ENCODE measurements at places on chromosomes 11 and 22. TPM values are rescaled to one million over a fixed set of nuclear protein-coding genes. Genes with fewer than 3 reads are reported as not detected.

The MAP6 gene
- 3.0 TPM for total RNA-seq

The EXPH5 gene
- 0.56 TPM for total RNA-seq

The FJX1 gene
- total RNA-seq: 8.4 TPM

The IRAG1 gene
- 21.1 TPM for total RNA-seq

The EHF gene
- not detected for total RNA-seq

The NXPE2 gene
- total RNA-seq: not detected

The RFPL2 gene
- not detected for total RNA-seq

The GDPD5 gene
- total RNA-seq: 1.7 TPM

The HIRA gene
- 14.5 TPM for total RNA-seq

The CSNK2A3 gene
- total RNA-seq: 3.9 TPM

The CSTPP1 gene
- 22.0 TPM for total RNA-seq

The CDC42EP1 gene
- 6.1 TPM for total RNA-seq

- DNase-seq: no peak
Observed at GRCh38 chr11:113584371-113584770, 109.2 kb upstream of the DRD2 start.

- no peak for DNase-seq
Observed at GRCh38 chr22:32864041-32864440, 62.5 kb downstream of the TIMP3 start.

- DNase-seq: no peak
Observed at GRCh38 chr11:14768526-14769188, 123.4 kb downstream of the CYP2R1 start.

DNA sequence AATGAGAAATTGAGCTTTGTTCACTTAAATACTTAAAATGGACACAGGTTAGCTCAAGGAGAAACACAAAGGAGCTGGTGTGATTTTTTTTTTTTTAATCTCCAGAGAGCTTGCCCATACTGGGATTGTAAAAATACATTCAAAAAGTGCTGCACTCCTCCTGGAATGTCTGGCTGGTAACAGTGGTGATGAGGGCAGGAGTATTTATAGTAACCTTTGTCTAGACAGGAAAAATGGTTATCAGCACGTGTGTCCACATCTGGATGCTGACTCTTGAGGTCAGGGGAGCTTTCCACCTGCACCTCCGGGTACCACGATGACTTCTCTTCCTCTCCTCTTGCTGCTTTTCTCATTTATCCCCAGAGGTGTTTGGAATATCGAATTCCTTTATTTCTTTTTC, 30.1 kb downstream of the EXT2 start:
- DNase-seq: no peak

DNA sequence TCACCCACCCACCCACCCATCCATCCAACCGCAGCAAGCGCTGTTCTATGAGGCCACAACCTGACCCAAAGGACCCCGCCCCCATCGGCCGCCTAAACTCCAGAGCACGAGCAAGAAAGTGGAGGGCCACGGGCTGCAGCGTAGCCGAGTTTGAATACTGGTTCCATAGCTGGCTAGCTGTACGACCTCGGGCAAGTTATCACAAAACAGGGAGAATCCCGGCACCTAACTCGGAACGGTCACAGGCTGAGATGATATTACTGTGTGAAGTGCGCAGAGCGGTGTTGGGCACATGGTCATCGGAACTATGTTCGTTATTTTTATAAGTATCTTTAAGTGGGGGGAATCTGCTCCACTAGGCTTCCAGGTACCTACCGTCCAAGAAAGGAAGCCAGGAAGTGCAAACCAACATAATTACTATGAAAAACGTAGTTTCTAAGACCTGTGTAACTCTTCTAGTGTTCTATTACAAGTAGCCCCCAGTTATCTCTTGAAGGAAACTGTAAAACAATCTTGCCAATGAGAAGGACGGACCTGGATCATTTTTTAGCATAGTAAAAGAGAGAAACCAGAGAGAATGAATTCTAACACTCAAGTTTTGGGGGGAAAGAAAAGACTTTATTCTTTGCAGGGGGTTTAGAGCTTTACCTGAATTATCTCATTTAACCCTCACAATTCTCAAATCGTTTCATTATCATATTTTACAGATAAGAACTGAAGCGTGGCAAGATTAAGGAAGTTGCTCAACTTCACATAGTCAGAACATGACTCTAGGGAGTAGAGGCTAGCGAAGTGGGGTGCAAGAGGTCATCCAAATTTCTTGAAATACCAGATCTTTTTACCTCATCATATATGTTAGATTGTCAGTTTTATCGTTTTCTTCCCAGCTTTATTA, 663 bp upstream of the BUD13 start:
- peak; percentile 17 for DNase-seq

DNA sequence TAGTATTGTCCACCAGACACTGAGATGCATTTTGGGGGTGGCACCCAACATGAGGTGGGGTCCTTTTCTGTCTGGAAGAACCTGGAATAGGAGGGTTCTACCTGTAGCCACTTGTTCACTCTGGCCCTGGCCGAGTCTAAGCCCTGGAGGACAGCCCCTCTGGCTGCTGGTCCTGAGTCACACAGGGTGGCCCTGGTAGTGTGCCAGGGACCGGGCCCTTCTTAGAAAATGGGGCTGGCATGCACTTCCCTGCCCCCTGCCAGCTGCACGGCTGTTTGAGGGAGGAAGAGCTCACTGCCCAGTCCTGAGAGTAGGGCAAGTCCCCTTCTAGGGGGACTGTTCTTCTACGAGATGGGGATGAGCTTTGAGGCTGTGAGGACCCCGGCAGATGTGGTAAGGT, 2.2 kb downstream of the PLCB3 start:
- no peak for DNase-seq

DNA sequence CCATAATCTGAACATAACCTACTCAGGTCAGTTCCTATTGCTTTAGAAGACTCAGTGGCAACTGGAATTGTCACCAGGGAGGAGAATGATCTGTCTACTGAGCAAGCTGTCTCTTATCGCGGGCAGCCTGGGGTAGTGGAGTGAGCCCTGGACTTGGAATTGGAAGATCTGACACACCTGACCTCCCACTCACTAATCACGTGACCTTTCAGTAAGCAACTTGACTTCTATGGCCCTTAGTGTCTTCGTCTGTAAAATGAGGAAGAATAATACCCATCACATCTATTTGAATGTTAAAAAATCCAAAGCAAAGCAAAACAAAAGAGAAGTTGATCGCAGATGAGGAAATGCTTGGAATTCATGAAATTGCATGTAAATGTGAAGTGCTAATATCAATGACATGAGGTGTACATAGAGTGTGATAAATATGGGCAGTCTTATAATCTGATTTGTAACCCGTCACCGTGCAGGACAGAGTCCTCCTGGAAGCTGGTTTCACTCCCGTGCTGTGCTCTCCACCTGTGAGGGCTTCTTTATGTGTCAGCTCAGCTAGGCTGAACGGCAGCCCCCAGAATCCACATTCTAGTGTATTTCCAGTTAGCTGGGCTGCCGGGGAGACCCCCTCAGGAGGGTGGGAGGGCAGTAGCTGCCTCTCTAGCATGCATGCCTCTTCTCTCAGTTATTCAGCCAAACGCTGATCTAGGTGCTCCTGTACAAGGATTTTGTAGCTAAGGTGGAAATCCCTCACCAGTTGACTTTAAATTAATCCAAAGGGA, 482.9 kb downstream of the OPCML start:
- DNase-seq: no peak

GRCh38 chr11:69216647-69217051, 60.9 kb downstream of the SMIM38 start:
- peak; percentile 22 for DNase-seq

GRCh38 chr11:64372802-64373597, 14.0 kb downstream of the RPS6KA4 start:
- DNase-seq: no peak

DNA sequence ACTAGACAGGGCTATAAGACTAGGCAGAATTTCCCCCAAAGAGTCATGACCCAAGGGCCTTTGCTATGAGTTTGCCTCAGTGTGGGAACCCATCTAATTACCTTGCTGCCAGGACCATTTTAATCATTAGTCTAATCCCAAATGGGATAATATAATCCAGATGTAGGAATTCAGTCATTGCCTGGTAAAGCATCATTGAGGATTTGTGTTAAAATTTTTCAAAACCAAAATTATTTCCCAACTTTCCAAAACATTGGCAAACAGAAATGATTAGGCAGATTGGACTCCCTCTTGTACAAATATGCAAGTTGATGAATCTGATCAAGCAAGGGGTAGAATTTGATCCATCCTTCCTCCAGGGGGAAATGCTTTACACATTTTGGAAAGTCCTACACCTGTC, 16.2 kb upstream of the MMP13 start:
- DNase-seq: peak; percentile 20

DNA sequence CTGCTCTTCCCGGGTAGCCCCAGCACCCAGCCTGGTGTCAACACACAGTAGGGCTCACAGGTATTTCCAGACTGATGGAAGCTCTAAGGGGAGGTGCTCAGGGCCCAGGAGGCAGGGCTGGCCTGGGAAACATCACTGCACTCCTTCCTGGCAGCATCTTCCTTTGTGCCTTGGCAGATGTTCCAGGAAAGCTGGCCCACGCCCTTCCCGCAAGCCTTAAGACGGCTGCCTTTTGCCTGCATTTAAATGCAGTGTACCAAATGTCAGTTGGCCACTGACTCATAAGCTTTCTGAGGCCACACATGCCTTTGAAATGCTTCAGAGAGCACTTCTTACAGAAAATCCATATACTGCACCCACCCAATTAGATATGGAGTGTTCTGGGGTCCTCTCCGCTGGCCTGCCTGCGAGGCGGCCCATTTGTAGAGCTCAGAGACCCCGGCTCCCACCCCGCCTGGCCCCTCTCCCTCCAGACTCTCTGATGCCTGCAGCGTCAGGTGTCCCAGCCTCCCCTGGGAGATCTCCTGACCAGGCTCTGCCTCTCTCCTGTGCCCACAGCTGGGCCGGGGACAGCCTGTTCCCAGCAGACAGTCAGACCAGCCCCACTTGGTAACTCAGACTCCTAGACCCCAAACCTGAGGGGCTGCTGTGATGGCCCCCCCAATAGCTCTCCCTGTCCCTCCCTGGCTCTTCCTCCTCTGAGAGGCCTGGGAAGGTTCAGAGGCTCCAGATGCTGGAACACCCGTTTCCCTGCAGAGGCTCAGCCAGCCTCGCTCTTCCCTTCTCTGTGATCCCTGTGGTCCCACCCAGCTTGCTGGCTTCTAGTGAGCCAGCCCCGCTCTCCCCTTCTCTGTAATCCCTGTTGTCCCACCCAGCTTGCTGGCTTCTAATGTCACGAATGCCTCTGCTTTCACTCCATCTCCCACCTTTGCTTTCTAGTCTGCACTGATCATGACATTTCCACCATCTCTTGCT, 47.6 kb upstream of the THY1 start:
- DNase-seq: peak; percentile 96

- DNase-seq: no peak
Observed at GRCh38 chr11:78216571-78217287, 28.0 kb downstream of the USP35 start.

- peak; percentile 87 for DNase-seq
Observed at GRCh38 chr22:46007848-46008261, 30.9 kb upstream of the WNT7B start.

GRCh38 chr11:1410366-1411291, 20.9 kb downstream of the BRSK2 start:
- no peak for DNase-seq

- DNase-seq: no peak
Observed at GRCh38 chr11:24734742-24735237, 237.9 kb downstream of the LUZP2 start.

Data from IMR-90 (cell line).